ENCODE measurements at places on chromosomes 4 and X.

DNA sequence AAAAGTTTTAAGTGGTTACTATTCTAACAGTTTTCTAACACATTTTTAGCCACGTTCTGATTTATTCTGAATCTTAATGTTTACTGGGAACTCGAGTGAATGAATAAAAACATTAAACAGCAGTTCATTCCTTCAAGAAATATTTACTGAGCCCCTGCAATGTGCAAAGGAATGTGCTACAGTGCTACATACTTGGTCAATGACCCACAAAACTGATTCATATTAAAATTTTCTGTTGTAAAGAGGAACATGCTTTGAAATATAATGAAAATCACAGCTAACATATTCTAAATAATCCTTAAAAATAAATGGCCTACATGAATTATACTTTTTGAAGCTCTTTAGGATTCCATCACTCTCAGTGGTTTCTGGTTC, 78.7 kb downstream of the ARAP2 start:
- DNase-seq = no peak

GRCh38 chrX:68762766-68763165, 66.1 kb upstream of the EFNB1 start:
- DNase-seq = no peak

DNA sequence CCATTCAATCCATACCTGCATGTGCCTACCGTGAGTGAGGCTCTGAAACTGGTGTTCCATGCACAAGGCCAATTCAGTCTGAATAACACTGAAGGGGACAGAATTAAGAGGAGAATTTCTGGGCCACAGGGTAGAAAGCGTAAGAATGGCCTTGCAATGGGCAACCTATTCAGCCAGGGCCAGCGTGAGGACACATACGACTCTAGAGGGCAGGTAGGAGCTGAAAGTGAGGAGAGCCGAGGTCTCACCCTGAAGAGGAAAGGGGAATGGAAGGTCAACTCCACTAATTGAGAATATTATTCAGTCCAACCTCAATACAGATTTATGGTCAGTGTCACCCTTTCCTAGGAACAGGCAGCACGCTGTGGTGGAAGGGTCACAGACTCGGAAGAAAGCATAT, 202.2 kb downstream of the TRIML1 start:
- no peak for DNase-seq

GRCh38 chr4:83831588-83831987, 295.7 kb downstream of the GPAT3 start:
- DNase-seq = no peak

DNA sequence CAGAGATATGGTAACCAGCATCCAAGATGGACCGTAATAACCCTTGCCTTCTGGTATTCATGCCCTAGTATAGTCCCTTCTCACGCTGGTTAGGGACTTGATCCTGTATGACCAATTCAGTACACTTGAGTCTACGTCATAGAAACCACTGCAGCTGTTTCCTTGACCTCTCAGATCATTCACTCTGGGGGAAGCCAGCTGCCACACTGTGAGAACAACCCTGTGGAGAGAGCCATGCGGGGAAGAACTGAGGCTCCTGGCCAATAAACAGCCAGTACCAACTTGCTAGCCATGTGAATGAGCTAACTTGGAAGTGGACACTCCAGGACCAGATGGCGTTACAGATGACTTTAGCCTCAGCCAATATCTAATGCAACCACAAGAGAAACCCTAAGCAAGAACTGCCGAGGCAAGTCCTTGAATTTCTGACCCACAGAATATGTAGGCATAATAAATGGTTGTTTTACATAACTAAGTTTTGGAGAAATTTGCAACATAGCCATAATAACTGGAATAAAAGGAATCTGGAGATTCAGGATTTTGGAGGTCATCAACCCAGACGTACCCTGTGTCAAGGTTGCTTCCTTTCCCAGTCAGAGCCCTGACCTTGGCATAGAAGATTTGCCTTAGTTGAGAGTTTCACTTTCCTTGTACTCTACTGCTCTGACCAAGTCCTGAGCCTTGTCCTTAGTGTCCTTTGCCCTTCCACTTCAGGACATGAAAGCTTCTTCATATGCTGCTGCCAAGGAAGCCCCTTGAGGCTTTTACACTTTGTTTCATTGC, 87.3 kb upstream of the ZNF81 start:
- no peak for DNase-seq

DNA sequence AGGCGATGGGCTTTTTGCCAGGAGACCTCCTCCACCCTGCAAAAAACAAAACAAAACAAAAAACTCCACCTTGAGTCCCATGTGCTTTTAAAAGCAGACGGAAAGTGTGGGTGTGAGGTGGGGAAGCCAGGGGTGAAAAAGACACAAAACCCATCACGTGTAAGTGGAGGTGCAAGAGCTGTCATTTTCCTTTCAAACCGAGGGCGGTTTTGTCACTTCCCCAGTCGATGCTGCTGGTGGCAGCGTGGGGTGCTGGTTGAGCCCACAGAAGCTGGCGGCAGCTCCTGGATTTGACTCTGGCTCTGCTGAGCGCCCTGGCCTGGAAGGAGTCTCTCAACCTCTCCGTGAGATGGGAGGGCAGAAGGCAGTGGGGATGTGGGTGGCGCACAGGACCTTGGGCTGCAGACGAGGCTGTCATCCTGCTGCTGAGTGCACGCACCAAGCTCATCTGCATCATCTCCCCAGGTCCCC, 110.0 kb downstream of the PSAPL1 start:
- no peak for DNase-seq

DNA sequence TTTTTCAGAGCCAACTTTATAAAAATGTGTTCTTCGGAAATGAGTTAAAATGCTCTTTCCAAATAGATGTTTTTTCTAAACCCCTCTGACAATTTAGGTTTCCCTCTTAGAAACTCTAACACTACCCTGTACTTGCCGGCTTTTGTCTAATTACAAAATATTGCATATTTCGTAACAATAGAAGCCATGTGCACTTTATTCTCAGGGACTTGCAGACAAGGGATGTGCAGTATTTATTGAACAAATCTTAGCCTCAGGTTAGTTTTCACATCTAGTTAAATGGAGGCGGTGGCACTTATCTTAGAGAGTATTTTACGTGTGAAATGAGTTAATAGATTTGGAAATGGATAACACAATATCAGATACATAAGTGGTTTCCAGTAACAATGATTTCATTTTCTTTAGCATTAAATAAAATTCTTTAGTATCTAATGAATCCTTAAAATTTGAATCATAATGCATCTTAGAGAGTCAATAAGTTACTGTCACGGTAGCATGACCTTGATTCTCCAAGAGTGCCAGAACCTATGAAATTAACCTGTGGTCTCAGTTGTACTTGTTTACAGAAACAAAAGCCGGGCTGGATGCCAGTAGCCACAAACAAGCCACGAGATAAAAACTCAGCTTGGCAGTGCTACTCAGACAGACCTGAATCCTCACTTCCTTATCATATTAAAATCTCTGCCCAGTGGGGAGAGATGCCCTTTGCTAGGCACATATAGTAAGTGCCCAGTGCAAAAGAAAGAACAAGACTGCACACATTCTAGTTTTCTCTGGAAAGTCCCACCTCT, 772 bp upstream of the PABPC4L start:
- DNase-seq = no peak

- DNase-seq = no peak
Observed at GRCh38 chrX:71053217-71053621, 14.9 kb downstream of the SNX12 start.

Measured in stimulated activated CD4-positive, alpha-beta T cell treated with anti-CD3 and anti-CD28 coated beads, Interleukin-4, amount 100 ng/mL, for 48 hours (primary cell).